Fibroblast of villous mesenchyme (primary cell): ENCODE measurements at places on chromosomes 4 and X.
A peak's percentile ranks its signal among the peaks of the same experiment; 100 is the strongest.

- DNase-seq = no peak
Measured at GRCh38 chrX:154411981-154412340, 622 bp downstream of the TAFAZZIN start.

- DNase-seq = no peak
Measured at GRCh38 chrX:40085714-40086113, 12.0 kb downstream of the BCOR start.

DNA sequence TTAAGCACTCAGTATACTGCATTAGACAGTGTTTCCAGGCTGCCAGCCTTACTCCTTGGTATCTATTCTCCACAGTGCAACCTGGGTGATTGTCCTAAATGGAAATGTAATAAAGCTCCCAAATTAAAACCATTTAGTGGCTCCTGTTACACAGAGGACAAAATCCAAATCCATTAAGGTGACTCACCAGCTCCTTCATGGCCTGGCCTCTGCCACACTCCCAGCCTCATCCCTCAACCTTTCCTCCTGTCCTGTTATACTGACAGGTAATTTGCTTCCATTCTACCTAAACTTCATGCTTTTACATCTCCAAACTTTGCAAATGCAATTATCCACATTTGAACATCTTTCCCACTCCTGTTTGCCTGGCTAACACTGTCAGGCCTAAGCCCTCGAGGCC, 140.3 kb downstream of the INPP4B start:
- no peak for DNase-seq

DNA sequence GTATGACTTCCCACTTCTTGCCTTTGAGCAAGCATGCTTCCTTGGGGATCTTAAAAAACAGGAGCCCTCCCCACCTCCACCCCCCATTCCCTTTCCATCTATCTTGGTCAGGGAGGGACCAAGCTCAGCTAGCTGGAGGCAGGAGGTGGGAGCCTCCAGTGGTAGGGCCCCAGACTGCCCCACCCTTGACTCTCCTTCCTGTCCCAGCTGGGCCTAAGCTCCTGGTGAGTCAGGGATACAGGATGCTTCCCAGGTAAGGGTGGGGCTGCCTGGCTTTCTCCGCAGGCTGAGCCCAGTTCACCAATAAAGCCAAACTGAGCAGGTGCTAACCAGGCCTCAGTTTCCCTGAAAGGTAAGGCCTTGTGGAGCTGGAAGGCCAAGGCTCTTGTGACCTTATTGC, 15.2 kb downstream of the EFNB1 start:
- DNase-seq = no peak

GRCh38 chrX:152220606-152221005, 82.2 kb upstream of the MAGEA10 start:
- DNase-seq = peak; percentile 6
